Iris pigment epithelial cell (primary cell): ENCODE measurements at places on chromosomes 5 and 9.

GRCh38 chr5:80057921-80058320 is 22.8 kb downstream of the THBS4 start:
- DNase-seq = no peak

GRCh38 chr5:149778303-149779123 is 48.4 kb downstream of the PPARGC1B start:
- DNase-seq = no peak

- DNase-seq = no peak
Observed at GRCh38 chr5:132491368-132492364, 1.1 kb upstream of the IRF1 start.

DNA sequence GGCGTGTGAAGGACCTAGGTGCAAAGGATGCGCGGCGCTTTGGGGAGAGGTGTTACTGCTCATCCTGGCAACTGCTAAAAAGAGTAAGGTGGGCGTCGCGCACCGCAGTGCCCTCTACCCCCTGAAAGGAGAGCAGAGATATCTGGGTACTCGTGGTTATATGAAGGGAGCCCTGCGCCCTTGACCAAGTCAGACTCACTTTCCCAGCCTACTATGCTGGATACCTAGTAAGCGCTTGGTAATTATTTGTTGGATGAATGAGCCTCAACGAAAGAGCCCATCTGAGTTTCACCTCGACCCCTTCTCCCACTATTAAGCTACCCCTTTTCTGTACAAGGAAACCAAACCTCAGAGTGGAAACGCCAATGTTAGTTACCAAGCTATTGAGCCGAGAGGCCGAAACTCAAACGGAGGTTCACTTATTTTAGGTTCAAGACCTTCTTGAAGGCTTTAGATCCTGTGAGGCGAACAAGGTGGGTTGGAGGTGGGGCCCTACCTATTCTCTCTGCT is 8.0 kb downstream of the LHX6 start:
- no peak for DNase-seq

DNA sequence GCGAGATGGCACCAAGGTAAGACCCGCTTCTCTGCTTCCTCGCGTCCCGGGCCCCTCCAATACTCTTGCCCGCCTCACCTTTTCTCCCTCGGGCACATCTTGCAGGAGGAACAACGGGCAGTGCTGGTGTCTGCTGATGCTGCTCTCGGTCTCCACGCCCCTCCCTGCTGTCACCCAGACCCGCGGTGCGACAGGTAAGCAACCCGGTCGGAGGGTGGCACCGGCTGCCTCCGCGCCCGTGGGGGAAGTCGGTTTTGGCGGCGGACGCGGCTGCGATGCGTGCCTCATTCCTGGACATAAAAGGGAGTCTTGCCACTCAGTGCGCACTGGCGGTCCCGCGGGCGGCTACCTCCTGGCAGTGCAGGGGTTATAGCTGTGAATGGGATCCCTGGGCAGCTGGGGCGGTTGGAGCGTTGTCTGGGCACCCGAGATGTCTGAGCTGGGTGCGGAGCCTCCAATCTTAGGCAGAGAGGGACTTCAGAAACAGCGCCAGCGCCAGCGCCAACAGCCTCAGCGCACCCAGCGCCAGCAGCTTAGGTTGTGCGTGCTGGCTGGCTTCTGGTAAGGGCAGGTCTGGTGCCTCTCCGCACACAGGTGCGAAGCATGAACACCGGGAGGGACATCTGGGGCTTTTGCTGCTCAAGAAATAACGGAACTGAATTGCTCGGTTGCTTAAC is 488 bp downstream of the COL15A1 start:
- DNase-seq = peak; percentile 13

- peak; percentile 39 for DNase-seq
Observed at GRCh38 chr9:120689860-120690259, 24.4 kb downstream of the MEGF9 start.

- DNase-seq = no peak
Observed at GRCh38 chr5:77663090-77663863, 24.8 kb upstream of the OTP start.

DNA sequence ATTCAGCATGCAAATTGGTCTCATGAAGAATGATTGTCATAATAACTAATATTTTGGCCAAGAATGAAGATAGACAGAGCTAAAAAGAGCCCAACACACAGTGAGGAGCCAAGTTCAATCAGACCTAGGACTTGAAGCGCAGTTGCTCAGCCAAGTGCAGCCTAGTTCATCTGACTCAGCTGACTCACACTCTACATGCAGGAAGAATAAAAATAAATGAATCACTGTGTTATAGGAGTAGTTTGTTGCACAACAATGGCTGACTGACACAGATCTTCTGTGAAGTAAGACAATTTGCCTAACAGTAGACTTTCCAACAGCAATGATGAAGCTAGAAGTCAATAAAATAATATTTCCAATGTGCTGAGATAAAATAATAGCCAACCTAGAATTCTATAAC is 261.5 kb downstream of the CEMIP2 start:
- peak; percentile 89 for DNase-seq

DNA sequence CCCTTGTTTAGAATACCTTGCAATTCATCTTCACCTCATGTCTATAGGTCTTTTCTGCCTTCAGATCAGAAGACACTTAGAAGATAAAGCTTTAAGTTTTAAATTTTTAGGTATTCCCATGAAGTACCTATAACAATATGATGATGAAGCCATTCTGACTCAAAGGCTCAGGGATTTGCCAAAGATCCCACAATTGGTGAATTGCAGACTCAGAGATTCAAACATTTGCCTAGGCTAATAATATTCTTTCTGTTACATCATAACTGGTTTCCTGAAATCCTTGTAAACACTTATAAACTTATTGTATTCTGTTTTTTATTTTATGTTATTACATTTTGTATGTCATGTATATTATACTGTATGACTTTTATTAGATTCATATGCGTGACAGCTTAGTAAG is 62.8 kb upstream of the ZFAND5 start:
- DNase-seq = no peak

- DNase-seq = no peak
Observed at GRCh38 chr9:120726484-120726883, 12.2 kb upstream of the MEGF9 start.

GRCh38 chr5:115530426-115530825 is 14.1 kb downstream of the FEM1C start:
- no peak for DNase-seq
